ENCODE measurements at places on chromosomes 16 and 17.

GRCh38 chr17:67623767-67624166 lies 94.0 kb upstream of the NOL11 start:
- DNase-seq, result no peak

- no peak for DNase-seq
Observed at GRCh38 chr17:31531336-31531980, 140.0 kb downstream of the RAB11FIP4 start.

DNA sequence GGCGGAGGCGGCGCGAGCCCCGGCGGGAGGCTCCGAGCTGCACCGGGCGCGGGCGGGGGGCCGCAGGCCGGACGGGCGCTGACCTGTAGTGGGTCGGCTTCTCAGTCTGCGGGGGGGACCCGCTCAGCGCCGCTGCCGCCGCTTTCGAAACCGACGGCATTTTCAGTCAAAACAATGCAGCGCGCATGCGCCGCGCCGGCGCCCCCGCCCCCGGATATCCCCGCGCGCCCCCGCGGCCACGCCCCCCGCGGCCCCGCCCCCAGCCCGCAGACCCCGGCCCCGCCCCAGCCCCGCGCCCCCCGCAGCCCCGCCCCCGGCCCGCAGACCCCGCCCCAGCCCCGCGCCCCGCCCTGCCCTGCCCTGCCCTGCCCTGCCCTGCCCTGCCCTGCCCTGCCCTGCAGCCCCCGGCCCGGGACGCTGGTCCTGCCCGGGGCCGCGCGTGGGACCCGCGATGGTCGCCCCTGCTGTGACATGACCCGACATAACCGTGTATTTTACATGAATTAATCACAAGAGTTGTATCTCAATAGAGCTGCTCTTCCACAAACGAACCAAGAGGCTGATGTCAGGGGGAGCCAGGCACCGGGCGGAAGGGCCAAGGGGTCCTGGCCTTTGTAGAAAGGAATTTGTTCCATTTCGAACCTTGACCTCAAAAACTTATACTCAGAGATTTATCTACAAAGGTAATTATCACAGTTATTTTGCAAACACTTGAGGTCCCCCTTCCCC lies at the start of gene UNKL:
Gene UNKL, minus strand, starts transcription at position 173 of the 729 bp plus-strand sequence. Its CDS starts 13 bp downstream, at position 160.
- peak; percentile 25 for DNase-seq

DNA sequence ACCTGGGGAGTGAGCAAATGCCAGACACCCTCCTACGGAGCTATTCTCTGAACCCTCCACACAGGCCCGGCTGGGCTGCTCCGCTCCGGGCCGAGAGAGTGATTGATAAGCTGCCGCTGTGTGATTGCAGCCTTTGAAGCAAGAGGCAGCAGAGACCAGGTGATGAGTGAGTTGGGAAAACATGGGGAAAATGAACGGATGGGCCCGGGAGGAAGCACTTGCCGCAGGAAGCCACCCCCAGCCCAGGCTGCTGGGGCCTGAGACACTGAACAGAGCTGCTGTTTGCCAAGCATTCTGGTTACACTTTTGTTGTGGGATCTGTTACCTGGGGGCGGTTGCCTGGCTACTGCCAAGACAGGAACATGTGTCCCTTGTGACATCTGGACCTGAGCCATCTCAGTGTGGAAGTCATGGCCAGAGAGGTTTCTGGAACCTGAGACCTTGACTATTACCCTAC lies 46.4 kb upstream of the KLHDC4 start:
- DNase-seq, result no peak

- no peak for DNase-seq
Observed at GRCh38 chr16:9165681-9166080, 74.2 kb downstream of the HAPSTR1 start.

- no peak for DNase-seq
Observed at GRCh38 chr16:53809088-53809932, 105.4 kb downstream of the FTO start.

DNA sequence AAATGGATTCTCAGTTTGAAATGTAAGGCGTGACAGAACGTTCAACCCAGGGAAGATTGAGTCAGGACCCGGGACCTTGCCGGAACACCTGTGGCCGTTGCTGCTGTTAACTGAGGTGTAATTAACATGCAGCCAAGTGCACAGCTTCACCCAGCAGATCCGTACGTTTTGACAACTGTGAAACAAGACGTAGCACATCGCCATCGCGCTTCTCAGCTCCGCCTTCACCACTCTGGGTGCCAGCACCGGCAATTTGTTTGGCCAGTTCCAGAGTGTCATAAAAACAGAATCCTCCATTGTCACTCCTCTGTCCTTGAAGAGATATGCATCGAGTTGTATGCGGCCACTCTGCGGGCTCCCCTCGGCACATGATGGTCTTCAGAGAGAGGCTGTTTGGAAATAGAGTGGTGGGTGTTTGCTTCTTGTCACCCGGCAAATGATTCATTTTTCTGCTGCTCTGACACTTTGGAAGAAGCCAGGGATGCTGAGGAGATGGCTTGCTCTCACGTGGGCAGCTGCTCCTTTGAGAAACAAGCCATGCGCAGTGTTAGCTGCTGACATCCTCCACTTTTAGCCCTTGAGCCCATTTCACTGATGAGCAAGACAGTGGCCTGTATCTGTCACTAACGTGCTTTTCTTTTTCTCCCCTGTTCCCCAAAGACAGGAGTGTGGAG lies 22.6 kb downstream of the NAA60 start:
- DNase-seq, result no peak

- no peak for DNase-seq
Observed at GRCh38 chr17:29918922-29919856, 10.8 kb downstream of the SSH2 start.

DNA sequence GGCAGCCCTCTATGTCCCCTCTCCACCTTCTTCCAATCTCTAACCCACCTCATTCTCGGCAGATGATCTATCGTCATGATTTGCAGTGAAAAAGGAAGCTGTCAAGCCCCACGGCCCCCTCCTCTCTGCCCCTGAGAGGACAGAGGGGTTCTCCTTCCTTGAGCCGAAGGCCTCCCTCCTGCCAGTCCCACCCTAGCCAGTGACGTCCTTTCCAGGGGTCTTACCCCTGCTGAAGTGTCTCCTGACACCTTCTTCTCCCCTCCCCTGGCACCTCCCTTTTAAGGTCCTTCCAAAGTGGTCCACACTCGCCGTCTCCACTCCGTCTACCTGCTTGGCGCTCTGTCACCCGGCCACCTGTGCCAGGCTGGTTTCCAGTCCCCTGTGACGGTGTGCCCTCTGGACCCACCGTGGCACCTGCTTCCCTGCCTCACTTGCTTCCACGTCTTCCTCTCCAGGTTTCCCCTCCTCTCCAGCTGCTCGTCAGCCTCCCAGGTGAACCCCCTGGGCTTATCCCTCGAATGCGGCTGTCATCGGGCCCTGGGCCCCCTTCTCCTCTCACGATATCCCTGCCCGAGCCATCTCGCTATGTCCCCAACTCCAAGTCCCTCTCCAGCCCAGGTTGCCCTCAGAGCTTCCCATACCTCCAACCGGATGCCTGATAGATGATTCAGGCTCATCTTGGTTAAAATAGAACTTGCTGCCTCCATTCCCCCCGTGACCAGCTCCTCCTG lies 5.7 kb downstream of the CCDC102A start:
- no peak for DNase-seq

DNA sequence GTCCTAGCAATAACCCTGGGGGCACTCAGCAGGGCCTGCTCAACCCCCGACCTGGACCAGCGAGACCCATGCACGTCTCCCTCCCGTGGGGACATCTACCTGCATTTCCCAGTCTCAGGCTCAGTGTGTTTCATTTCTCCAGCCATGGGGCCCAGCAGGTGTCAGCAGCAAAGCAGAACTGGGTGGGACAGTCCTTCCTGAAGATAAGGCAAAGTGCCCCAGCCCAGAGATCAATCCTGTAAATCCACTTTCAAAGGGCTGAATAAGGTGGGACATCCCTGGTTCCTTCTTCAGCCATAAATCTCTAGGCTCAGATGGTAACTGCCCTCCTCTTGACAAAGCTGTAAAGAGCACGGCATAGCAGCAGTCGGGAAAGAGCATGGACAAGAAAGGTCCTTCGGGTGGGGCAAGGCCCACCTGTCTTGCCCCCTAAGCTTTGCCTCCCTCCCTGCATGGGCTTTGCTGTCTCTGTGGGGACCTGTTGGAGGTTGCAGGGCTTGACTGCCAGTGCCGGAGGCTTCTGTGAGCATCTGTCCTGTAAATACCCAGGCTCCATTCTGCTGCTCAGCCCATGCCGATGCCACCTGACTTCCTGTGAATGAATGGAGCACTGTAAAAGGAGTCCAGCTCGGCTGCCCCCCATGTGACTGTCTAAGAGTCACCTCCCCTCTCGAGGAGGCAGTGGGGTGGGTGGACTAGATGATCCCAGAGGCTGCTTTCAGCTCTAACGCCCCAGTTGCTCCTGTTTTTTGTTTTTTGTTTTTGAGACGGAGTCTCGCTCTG lies 84.8 kb upstream of the TBC1D3K start:
- no peak for DNase-seq

GRCh38 chr16:15961060-15961511 lies 11.7 kb downstream of the ABCC1 start:
- DNase-seq, result peak; percentile 73

DNA sequence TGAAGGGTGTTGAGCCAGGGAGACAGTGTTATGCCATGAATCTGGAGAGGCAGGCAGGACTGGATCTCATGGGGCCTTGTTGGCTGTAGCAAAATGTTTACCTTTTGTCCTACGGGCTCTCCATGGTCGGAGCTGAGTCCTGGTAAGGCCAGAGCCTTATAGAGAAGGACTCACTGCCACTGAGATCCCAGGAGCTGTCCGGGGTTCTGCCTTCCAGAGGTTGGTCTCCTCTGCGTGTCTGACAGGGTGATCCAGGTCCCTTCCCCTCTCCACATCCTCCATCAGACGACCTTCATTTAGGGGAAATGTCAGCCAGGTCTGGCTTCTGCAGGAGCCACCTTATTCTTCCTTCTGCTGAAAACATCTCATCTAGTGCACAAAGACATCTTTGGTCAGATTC lies 285.2 kb upstream of the N4BP1 start:
- DNase-seq, result no peak

- DNase-seq, result no peak
Observed at GRCh38 chr16:85192238-85193114, 80.2 kb upstream of the CIBAR2 start.

DNA sequence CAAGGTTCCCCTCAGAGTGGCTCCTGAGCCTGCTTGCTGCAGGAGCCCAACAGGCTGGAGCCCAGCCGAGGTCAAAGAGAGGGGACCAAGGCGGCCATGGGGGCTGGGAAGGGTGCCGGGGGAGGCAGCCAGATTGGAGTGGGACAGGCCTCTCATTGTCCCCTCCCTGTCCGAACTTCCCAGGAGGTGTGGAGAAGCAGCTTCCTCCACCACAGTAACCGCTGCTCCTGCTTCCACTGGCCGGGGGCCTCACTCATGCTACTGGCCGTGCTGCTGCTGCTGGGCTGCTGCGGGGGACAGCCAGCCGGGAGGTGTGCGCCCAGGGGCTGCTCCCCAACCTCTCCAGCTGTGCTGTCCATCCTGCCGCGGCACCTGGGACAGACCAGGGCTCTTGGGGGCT lies 29.3 kb downstream of the TMEM94 start:
- no peak for DNase-seq

GRCh38 chr17:80751946-80752581 lies 207.4 kb downstream of the RPTOR start:
- no peak for DNase-seq

DNA sequence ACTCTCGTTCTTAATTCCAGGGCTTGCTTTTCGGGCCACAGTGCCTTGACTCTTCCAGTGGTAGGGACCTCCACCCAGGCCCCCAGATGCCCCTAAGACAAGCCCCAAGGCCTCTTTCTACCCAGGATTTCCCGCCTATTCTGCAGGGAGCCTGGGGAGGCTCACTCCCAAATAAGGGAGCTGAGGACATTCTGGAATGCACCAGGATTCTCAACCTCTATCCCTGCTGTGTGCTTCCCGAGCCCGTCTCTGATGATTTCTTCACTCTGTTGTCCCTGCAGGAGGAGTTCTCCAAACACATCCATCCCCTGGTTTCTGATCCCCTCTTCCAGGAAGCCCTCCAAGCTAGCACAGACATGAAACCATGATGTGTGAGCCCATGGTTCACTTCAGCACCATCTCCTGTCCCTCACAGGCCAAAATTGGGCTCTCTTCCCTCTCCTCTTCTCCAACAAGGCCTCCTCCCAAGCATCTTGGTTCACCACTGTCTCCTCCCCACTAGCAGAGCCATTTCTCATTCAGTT lies 255.9 kb downstream of the KATNIP start:
- DNase-seq, result no peak

- DNase-seq, result no peak
Observed at GRCh38 chr17:82938873-82939620, 99.2 kb upstream of the ZNF750 start.

- no peak for DNase-seq
Observed at GRCh38 chr16:86598607-86599565, 20.5 kb downstream of the FOXL1 start.

DNA sequence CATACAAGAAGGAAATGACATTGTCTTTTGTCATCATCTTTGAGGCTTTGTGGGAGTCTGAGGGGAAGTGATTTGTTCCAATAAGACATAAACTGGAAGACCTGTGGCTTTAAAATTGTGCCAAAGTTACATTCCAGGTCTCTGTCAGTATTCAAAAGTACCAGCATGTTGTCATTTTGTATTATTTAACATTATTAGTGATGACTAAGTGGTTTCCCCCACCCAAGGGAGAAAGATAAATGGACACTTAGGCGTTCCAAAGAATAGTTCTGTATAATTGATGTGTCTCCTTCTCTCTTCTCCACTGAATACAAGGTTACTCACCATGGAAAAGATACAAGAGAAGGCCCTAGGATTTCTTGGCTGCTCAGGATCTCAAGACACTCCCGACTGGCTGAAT lies 3.8 kb downstream of the CFAP97D1 start:
- DNase-seq, result no peak

- DNase-seq, result no peak
Observed at GRCh38 chr16:27768651-27769272, 218.8 kb downstream of the KATNIP start.

GRCh38 chr16:924806-925205 lies 46.0 kb downstream of the LMF1 start:
- no peak for DNase-seq

- no peak for DNase-seq
Observed at GRCh38 chr17:74354123-74354522, 7.5 kb downstream of the BTBD17 start.

- DNase-seq, result no peak
Observed at GRCh38 chr17:75959051-75959838, 18.4 kb upstream of the FBF1 start.

GRCh38 chr17:59328601-59329000 lies 2.9 kb upstream of the YPEL2 start:
- DNase-seq, result no peak

GRCh38 chr16:57642160-57643135 lies 14.0 kb downstream of the ADGRG1 start:
- DNase-seq, result no peak

DNA sequence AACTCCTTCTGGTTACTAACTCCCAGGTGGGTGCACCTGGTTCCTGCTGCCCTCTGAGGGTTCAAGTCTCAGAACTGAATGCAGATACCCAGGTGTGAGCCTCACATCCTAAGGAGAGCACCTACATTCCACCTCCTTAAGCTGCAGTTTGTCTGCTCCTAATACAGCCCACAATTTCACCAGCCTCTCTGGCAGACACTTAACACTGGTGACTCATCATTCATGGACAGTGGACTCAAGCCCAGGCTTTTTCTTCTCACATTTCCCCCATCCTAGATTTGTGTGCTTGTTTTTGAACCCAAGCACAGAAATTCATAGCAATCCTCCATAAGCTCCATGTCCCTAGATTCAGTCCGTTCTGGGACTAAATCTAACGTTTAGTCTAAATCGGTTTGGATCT lies 7.0 kb upstream of the MAF start:
- no peak for DNase-seq

- no peak for DNase-seq
Observed at GRCh38 chr17:44751331-44751730, 7.5 kb upstream of the ADAM11 start.

Measured in GM12864 (cell line).